Activated CD4-positive, alpha-beta T cell treated with anti-CD3 and anti-CD28 coated beads, Interleukin-2, amount 10 ng/mL, durations not matched to agents 7 days and 5 days (primary cell): ENCODE measurements at places on chromosomes 5 and 9. TPM values are rescaled to one million over a fixed set of nuclear protein-coding genes. Genes with fewer than 3 reads are reported as not detected.

- DNase-seq: peak; percentile 66
These were observed 890 bp downstream of the PIK3R1 start for GRCh38 chr5:68216245-68217046.

Gene PLAC8L1
- 0.47 TPM for total RNA-seq

- DNase-seq: no peak
These were observed 752 bp downstream of the TSSK1B start for GRCh38 chr5:113433862-113434612.

GRCh38 chr5:43551731-43552130 is 5.1 kb downstream of the PAIP1 start:
- DNase-seq: no peak

- peak; percentile 96 for DNase-seq
These were observed at the start of gene DNAJC21 for GRCh38 chr5:34929134-34929719. DNAJC21 (plus strand) TSS chr5:34929559; CDS start chr5:34929820, 261 bp downstream.

GRCh38 chr9:126743041-126743440 is 61.8 kb upstream of the ZBTB43 start:
- no peak for DNase-seq

DNA sequence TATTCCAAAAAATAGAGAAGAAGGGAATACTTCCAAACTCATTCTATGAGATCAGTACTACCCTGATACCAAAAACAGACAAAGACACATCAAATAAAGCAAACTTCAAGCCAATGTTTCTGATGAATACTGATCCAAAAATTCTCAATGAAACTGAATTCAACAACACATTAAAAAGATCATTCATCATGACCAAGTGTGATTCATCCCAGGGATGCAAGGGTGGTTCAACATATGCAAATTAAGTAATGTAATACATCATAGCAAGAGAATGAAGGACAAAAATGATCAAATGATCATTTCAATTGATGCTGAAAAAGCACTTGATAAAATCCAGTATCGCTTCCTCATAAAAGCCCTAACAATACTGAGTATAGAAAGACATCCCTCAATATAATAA is 4.9 kb upstream of the RCL1 start:
- no peak for DNase-seq

DNA sequence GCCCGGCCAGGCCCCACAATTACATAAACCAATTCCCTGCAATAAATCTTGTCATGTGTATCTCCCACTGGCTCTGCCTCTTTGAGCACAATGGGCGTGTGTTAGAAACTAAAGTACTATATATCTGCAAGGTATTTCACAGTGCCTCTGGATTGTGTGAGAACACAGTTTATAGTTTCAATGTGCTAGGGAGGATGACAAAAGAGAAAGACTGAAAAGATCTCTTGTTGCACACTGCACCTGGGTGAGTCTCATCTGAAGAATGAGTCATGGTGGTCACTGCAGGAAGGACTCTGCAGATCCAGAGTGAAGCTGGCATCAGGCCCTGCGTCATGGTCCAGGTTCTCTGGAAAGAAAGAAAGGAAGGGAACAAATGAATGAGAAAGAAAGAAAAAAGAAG is 20.7 kb upstream of the CTSV start:
- no peak for DNase-seq

GRCh38 chr5:172837640-172838039 is 3.6 kb downstream of the ERGIC1 start:
- peak; percentile 57 for DNase-seq
